SHP77 (cell line): ENCODE measurements at places on chromosomes 5 and 9.

- DNase-seq, result no peak
Observed at GRCh38 chr9:107190061-107190935, 92.8 kb upstream of the RAD23B start.

DNA sequence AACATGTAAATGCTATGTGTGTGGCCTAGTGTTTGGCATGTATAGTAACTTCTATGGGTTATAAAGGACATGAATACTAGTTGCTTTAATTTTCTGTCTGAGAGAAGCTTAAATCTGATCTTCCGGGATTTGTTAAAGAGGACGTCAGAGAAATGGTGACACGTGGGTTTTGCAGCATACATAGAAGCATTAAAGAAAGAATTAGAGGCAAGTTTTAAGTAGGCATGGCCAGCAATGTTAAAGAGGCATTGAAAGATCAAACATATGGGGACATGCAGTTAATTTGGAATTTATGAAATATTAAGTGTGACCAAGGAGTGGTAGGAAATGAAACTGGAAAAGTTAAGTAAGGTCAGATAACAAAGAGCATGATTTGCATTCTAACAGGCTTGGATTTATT is 311.4 kb upstream of the RIOK2 start:
- no peak for DNase-seq

- DNase-seq, result no peak
Observed at GRCh38 chr9:75170898-75171360, 82.6 kb downstream of the OSTF1 start.

DNA sequence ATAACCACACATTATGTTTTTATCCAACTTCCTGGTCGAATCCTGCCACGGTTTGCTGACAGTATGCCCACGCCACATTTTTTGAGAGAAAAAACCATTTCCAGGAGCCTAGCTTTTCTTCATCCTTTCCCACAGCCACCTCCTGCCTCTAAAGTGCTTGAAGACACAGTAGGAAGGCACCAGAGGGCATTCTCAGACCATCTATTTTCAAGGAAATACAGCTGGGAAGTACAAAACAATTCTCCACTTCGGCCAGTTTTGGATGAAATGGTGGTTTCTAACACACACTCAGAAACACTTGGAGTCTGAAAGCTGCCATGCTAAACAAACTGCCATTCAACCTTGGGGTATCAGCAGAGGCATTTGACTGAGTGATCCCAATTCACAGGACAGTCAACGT is 86.3 kb upstream of the RPS23 start:
- DNase-seq, result no peak

GRCh38 chr5:74538206-74538661 is 102.3 kb downstream of the ENC1 start:
- DNase-seq, result no peak

DNA sequence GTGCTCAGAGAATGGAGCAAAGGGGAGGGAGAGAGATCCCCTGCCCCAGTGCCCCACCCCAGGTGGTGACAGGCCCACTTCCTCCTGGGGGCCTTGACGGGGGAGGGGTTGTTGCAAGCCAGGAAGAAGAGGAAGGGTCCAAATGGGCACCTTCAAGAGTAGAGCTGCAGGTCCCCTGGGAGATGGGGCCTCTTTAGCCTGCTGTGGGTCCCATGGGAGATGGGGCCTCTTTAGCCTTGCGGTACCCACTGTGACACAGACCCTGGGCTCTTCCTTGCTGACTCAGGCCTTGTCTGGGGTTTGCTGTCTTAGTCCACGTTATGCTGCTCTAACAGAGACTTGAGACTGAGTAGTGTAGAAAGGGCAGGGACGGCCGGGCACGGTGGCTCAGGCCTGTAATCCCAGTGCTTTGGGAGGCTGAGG is 9.6 kb upstream of the TOR4A start:
- no peak for DNase-seq

DNA sequence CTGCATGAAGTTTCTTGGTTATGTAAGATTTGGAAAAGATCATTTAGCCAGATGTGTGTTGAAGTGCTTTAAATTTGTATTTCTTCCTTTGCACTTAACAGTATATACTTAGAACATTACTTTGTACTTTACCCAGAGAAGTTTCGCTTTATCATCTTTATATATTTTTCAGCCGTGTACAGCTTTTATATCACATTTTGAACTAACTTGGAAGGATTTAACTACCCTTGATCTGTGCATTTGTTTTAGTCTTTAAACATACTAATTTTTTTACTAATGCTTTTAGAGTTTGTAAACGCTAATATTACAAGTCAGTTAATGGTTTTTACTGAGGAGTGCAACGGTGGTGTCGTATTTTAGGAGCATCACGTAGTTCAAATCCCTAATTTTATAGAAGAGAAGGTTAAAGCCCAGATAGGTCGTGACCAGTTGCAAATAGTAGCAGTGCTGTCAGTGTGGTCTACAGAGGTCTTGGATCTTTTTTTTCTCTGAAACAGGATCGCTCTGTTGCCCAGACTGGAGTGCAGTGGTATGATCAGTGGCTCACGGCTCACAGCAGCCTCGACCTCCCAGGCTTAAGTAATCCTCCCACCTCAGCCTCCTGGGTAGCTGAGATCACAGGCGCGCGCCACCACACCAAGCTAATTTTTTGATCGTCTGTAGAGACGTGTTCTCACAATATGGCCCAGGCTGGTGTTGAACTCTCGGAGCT is 2.0 kb downstream of the MATR3 start:
- no peak for DNase-seq
